Karpas-422 (cell line): ENCODE measurements at places on chromosomes 4 and X.

- DNase-seq, result no peak
These were observed 25.7 kb upstream of the HS6ST2 start for GRCh38 chrX:132984058-132984650.

- DNase-seq, result no peak
These were observed 156.0 kb upstream of the BCOR start for GRCh38 chrX:40253771-40254170.

DNA sequence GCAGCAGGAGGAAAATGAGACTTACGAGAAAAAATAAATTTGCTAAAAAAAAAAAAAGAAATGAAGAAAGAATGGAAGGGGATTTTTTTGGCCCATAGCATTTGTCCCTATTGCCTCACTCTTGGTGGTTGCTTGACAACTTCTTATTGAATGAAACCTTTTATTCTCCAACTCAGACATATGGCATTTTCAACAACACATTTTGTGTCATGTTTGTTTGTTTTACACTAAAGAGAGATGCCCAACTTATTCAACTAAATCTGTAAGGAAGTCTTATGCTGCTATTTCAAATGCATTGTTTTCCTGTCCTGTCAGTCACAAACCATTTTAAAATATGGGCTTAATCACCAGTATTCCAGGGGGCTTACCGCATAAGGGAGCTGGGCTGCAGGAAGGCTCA is 409.1 kb upstream of the TENM3 start:
- no peak for DNase-seq

- no peak for DNase-seq
These were observed 22.6 kb upstream of the IGFBP7 start for GRCh38 chr4:57132743-57133137.

GRCh38 chrX:4825550-4825949 is 1112.1 kb upstream of the PRKX start:
- no peak for DNase-seq

DNA sequence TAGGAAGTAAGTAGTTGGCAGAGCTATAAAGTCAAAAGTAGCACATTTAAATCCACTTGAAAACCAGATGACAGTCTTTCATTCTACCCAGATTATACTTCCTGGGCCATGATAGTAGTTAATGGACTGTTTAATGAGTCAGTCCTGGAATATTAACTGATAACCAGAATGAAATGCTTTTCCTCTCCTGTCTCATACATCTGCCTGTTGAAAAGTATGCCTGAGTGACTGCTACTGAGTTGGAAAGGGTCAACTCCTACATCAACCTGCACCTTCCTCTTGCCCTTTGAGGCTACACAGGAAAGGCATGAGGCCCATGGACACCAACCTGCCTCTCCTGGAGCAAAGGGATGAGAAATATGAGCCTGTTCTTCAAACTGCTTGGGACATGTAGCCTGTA is 36.0 kb upstream of the COX7B2 start:
- no peak for DNase-seq

- peak; percentile 85 for DNase-seq
These were observed 27.1 kb upstream of the SLC9B1 start for GRCh38 chr4:103046416-103047290.
